T1000 (cell line): ENCODE measurements at places on chromosomes 16 and 17.

DNA sequence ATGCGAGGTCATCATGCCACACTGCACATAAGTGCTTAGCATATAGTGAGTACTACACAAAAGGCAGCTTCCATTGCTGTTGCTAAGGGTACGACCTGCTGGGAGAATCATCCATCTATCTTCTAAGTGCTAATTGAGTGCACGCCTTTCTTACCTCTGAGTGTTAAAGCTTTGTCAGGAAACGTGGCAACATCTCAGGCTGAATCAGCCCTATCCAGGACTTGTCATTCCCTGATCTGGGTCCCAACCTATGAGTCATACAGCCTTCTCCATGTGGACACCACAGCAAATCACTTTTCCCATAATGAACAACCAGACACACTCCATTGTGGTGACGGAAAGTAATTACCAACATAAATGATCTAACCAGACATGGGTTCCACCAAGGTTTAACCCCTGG is 201.1 kb upstream of the MAF start:
- no peak for DNase-seq

DNA sequence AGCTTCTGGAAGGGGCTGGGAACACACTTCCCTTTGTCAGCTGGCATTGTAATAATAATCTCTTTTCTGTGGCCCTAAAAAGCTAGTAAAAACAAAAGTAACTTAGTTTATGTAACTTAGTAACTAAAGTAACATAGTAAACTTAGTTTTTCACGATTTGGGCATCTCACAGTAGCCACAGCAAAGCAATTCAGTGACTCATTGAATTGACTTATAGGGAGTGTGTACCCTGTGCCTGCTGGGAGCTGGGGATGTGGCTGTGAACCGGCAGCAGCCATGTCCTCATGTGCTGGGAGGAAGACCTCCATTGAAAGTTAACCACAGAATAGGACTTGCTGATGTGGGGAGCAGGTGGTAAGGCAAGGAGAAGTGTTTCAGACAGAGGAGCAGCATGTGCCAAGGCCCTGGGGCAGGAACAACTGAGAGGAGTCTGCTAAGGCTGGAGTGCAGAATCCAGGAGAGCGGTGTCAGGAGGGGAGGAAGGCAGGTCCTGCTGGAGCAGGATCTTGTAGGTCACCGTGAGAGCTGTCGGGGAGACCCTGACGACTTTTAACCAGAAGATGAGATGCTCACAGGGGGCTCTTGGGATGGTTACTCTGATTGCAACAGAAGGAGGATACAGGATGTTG is 112.8 kb downstream of the PLCG2 start:
- no peak for DNase-seq

GRCh38 chr17:17134957-17135333 is 71.2 kb downstream of the PLD6 start:
- no peak for DNase-seq

DNA sequence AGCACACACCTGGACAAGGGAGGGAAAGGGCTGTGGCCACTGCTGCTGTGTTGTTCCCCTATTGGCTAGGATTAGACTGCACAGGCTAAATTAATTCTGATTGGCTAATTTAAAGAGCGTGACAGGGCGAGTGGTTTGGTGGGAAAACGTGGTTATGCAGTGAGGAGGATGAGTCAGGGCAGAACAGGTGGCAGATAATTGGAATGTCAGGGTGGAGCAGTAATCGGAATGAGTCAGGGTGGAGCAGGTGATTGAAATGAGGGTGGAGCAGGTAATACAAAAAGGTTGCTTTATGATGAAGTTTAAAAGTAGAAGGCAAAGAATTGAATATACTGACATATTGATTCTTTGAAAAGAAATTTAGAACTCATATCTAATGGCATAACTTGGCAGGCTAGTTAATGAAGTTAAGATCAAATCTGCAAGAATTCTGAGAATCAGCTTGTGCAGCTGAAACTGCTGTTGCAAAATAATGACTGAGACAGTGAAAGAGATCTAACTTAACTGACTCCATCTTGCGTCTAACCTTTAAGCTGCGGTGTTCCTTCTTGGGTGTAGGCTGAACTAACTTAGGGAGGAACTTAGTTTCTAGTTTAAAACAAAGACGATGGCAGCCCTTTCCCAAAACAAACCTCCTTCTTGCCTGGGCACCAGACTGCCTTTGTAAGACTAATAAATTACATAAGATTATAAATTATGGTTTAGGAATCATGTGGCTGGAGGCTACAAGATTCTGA is 174.3 kb downstream of the UTP18 start:
- DNase-seq = no peak

GRCh38 chr17:34383216-34383615 is 20.2 kb upstream of the CCL1 start:
- no peak for DNase-seq
